C1 segment of cervical spinal cord (tissue), 14 donors: ENCODE measurements at places on chromosomes 4 and X.

- no peak for DNase-seq
These were observed 134.3 kb downstream of the AMELX start for GRCh38 chrX:11427453-11428071.

DNA sequence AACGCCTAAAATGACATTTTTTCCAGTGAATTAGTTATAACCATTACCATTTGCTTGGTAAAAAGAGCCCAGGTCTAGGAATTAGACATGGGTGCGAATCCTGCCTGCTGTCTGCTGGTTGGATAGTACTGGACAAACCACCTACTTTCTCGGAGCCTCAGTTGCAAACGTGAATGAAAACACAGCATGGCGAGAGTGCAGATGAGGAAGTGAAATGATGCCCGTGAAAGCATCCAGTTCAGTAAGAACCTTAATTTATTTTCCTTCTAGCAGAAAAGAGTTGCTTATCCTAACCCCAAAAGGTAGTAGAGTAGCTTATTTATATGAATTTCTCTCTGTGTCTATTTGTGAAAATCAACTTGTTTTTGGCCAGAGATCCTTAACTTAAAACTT lies 171.4 kb upstream of the GALNT7 start:
- no peak for DNase-seq

GRCh38 chrX:41480508-41481260 lies 33.5 kb downstream of the NYX start:
- no peak for DNase-seq

DNA sequence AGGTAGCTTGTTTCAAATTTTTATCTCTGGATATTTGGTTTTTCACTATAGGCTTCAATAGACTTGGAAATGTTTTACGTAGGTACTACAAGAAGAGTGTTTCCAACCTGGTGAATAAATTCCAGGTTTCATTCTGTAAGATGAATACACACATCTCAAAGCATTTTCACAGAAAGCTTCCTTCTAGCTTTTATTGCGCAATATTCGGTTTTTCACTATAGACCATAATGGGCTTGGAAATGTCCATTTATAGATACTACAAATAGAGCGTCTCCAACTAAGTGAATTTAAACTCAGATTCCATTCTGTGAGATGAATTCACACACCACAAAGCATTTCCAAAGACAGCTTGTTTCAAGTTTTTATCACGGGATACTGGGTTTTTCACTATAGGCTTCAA lies 857.7 kb upstream of the HS3ST1 start:
- DNase-seq: no peak

DNA sequence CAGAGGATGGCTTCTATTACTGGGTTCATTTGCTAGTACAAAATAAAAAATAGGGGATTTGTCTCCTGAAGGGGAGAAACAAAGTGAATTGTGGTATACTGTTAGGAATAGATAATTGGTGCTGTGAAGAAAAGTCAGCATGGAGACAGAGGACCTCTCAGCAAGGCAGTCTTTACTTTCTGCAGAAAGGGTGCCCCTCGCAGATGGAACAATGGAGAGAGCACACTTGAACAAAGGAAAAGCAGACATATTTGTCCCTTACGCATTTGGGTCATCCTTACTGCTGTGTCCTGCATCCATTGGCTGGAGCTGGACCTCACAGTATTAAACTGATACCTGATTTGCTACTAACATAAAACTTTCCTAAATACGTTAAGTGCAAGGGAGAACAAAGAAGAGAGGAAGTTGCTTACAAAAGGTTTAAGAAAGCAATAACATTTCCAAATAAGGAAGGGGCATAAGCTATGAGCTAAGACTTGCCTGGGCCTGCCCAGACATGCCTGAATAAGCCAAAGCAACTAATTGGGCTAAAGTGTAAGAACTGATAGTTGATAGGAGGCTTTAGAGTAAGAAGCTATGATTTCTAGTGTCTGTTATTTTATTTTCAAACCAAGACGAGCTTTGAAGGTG lies 83.8 kb downstream of the CCKAR start:
- DNase-seq: no peak
